DMS53 (cell line): ENCODE measurements at places on chromosomes 11 and 22.

DNA sequence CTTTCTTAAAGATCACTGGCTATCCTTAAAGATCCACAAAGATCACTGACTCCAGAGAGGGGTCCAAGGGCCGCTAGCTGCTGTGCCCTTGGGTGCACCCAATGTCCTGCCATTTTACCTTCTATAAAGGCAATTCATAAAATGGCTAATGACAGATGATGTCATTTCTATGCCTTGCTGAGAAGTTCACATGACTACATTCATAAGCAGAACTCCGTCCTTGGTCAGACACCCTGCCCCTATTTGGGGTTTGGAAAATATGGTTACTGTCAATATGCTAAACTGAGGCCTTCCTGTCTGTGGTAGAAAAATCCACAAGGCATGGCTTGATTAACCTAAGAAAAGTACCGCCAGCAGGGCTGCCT is 60.9 kb upstream of the BMAL1 start:
- no peak for DNase-seq

- DNase-seq: no peak
Observed at GRCh38 chr11:13118650-13119049, 109.5 kb downstream of the RASSF10 start.

GRCh38 chr11:120182790-120183491 is 27.9 kb upstream of the OAF start:
- DNase-seq: peak; percentile 80

DNA sequence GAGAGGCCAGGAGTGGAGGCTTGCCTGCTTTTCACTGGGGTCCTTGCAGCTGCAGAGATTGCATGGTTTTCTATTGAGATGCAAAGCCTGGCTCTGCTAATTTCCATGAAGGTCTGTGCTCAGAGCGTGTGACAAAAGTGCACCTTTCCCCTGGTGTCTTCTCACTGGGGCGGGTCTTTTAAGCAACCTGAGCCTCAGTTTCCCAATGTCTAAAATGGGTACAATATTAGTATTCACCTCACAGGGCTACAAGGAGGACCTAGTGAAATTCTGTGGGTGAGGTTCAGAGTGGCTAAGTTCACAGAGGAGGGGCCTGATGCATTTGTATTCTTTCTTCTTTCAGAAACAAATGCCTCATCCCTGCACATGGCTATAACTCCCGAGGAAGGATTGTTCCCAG is 20.3 kb downstream of the PPM1F start:
- DNase-seq: no peak

GRCh38 chr11:13298765-13299164 is 21.2 kb downstream of the BMAL1 start:
- DNase-seq: no peak

GRCh38 chr11:34667810-34668582 is 47.1 kb downstream of the EHF start:
- peak; percentile 95 for DNase-seq

- DNase-seq: no peak
Observed at GRCh38 chr11:64558065-64558745, 32.8 kb upstream of the SLC22A12 start.

GRCh38 chr22:49062802-49063544 is 764.7 kb downstream of the BRD1 start:
- no peak for DNase-seq

DNA sequence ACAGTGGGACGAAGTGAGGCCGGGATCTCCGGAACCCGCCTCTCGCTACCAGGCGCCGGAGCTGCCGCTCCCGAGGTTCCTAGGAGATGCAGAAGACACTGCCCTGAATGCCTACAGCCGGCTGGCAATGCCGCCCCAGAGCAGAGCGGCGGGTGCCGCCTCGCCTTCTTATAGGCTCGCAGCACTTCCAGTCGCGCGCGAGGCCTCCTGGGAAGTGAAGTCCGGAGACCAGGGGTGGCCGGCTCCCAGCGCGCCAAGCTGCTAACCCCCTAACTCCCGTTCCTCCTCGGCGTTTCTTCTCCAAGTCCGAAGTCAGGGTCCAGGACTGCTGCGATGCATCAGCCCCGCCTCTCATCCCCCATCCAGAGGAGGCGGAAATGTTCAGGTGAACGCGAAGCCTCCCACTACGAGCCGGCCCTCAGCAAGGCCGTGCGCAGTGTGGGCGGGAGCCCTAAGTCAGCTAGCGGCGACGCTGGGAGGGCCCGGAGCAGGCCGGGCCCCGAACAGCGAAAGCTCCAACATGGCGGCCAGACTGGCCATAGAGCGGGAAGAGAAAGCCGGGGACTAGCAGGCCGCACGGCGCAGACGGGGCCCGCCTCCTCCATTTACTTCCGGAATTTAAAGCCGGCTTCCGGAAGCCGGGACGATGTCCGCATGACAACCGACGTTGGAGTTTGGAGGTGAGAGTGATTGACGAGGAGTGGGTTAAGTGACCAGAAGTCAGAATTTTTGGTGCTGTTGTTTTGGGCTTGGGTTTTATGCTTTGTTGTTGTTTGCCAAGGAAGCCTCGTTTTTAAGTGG is at the start of the genes CYB561A3 and TMEM138:
TSS of gene CYB561A3 (minus strand) at position 142 of the 801 bp plus-strand sequence. CDS start 5,169 bp downstream, outside the sequence.
TSS of gene TMEM138 (plus strand) at position 634 of the 801 bp plus-strand sequence. CDS start 2,017 bp downstream, outside the sequence.
- peak; percentile 98 for DNase-seq

DNA sequence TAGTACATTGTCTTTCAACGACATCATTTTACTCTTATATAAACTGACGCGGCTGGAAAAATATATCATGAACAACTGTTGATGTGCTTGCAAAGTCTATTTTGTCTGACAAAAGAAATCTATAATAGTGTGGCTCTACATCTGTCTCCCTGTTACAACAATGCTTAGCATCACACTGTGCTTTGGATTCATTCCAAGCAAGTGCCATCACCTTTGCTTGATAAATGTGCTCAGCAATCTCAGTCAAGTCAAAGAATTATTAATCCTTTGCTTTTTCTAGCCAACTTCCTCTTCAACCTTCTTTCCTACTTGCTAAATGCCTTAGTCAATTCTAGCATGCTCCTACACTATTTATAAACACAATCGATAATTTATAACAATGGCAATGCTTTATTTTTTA is 140.5 kb downstream of the FCHSD2 start:
- no peak for DNase-seq

- DNase-seq: no peak
Observed at GRCh38 chr22:32414191-32414590, 2.1 kb upstream of the RTCB start.

GRCh38 chr11:44578279-44578678 is 12.8 kb downstream of the CD82 start:
- no peak for DNase-seq

- no peak for DNase-seq
Observed at GRCh38 chr22:32627091-32627490, 152.5 kb downstream of the FBXO7 start.
